Stimulated activated CD8-positive, alpha-beta memory T cell treated with anti-CD3 and anti-CD28 coated beads, Interleukin-4, amount 100 ng/mL, for 1 hour (primary cell): ENCODE measurements at places on chromosomes 5 and 9.

DNA sequence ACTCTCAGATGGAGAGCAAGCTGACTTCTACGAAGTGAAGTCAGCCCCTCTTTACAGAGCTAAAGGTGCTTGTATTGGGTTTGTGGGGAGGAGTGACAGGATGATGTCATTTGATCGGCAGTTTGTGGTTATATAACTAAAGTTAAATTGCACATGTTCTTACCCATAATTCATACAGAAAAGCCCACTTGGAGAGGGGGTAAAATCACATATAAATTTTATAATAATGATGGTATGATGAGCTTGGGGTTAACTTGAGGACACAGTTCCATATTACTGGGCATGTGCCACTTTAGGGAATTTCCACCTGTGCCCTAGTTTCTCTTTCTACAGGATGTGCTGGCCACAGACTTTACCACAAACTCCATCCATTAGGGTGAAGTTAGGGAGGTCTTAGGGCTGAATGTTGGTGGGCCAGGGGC lies 1178.6 kb upstream of the CDH9 start:
- DNase-seq, result no peak

DNA sequence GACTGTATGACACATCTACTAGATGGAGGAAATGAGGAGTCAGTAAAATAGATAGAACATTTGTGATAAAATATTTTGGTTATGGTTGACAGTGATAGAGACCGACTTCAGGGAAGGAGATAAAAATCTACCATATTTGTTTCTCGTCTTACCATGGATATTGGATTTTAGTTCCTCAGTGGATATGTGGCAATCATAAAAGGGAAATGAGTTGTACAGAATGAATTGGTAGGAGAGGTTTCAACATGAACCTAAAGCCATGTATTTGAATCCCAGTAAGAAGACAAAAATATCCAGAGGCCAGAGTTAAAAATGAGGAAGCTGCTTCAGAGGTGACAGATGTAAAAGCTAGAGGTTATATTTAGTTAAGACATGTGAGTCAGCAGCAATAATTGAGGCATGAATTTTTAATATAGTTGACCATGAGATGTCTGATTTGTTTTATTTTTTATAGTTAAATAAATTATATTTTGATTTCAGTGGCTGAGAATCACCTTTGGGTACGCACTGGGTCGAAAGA lies 480.4 kb upstream of the TUSC1 start:
- no peak for DNase-seq

DNA sequence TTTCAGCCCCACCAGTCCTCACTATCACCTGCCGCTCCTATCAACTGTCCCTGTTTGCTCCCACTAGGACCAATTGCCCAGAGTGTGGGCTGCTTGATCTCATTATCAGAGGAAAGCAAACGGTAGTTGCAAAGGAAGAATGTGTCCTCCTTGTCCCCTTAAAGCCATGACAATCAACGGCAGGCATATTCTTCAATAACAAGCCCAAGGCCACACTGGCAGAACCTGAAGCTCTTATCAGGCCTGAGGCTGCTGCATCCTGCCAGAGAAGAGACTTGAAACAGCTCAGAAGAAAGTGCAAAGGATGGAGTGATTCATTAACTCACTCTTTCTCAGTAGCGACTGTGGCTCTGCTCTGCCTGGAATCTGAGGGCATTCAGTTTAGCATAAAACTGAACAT lies 39.2 kb upstream of the MAN2A1 start:
- DNase-seq, result no peak

GRCh38 chr5:3343211-3343610 lies 252.4 kb upstream of the IRX1 start:
- DNase-seq, result no peak

DNA sequence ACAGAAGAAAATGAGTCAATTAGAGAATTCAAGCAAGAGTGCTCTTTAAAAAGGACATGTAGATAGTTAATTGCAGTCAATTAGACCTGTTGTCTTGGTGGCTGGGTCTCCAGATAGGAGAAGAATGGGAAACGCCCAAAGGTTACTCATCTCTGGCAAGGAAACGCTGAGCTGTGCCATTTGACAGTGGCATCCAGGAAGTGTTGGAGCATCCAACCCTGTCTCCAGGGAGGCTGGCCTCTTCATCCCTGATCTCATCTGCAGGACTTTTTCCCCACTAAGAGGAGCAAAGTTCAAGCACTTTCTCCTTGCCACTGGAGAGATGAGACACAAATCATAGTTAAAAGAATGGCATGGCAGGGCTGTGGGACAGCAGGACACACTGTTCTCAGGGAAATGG lies 111.7 kb upstream of the MSX2 start:
- no peak for DNase-seq

DNA sequence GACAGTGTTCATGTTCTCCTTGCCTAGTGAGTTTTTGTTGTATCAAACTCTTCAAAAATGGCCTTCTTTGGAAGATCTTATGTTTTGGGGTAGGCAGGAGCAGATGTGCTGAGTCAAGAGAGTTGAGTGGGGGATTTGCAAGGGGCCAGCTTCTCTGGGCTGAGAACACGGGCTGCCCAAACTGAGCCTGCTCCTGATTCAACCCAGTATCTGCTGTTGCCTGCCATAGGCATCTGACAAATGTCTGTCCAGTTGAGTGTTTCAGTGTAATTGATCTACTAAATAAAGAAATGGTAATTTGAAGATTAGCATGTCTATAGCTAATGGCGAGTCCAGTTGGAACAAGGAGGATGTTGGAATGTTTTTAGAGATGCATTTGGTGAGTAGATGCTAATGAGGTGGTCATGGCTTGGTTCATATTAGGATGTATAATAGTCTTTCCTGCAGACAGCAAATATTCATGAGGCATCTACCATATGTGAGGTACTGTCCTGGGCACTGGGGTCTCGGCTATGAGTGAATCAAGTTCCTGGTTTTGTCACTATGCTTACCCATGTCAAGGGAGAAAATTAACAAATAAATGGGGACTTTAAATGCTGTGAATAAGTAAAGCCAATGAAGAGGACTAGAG lies 119.5 kb downstream of the ADCY2 start:
- DNase-seq, result no peak

- no peak for DNase-seq
These were observed 8.5 kb downstream of the WNT8A start for GRCh38 chr5:138092301-138092700.

- DNase-seq, result no peak
These were observed 38.5 kb downstream of the DDX31 start for GRCh38 chr9:132631280-132631679.

DNA sequence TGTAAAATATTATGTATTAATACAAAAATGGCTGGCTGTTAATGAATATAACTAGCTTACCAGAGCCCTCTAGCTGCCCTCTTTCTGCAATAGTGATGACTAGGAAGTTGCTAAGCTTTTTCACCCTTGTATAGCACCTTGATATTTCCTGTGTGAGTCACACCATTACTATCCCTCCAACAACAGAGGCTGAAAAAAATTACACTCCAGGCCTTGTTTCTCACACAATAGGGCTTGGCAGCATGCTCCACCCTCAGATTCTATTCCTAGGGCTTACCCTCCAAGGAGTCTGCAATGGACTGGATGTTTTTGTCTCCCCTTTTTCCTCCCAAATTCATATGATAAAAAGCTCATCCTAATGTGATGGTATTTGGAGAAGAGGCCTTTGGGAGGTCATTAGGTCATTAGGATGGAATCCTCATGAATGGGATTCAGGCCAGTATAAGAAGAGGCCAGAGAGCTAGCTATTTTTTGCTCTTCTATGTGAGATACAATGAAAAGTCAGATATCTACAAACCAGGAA lies 184.6 kb upstream of the MAP1B start:
- no peak for DNase-seq

DNA sequence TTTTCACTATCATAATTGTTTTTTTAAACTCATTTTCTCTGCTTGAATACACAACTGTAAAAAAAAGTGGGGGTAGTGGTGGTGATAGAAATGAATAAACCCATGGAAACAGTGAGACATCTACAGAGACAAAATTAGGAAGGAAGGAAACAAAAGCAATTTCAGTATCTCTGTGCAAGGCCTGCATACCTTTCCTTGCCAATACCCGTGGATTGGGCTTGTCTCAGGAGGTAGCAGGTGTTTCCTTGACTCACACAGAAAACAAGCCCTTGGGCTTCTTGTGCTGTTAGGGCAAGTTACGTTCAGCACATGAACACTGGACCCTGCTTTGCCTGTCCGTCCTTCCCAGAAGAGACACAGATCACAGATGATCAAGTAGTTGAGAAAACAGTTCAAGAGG lies 372.2 kb downstream of the ZSWIM6 start:
- no peak for DNase-seq

GRCh38 chr9:101274971-101275768 lies 109.6 kb downstream of the BAAT start:
- no peak for DNase-seq

- no peak for DNase-seq
These were observed 36.9 kb downstream of the NIPAL4 start for GRCh38 chr5:157496864-157497263.

DNA sequence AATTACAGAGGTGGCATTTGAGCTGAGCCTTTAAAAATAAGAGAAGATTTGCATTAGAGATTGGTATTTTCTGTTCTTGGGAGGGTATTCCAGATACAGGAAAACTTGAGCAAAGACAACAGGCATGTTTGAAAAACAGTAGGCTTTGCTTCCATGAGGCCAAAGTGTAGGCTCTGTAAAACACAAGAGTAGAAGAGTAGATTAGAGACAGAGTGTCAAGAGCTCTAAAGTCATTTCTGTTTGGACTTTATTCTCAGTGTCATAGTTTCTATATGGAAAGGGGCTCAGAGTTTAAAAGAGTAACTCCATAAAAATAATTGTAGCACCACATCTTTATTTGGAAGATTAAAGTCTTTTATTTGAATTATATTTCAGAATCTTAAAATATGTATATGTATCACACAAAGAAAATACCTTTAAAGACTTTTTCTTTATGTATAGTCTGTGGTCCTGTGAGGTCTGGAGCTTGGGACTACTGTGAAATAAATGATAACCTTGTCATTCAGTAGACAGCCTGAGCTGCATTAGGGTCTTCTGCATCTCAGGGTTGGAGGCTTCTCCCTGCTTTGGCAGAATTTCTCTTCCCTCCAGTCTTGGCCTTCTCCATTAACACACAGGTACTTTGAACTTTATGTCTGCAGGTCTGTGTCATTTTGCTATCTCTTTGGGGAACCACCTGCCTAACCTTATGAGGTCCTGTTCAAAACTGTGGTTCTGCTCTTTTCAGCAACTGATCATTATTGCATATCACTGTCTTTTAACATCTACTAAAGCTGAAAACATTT lies 73.6 kb downstream of the ZSWIM6 start:
- no peak for DNase-seq

DNA sequence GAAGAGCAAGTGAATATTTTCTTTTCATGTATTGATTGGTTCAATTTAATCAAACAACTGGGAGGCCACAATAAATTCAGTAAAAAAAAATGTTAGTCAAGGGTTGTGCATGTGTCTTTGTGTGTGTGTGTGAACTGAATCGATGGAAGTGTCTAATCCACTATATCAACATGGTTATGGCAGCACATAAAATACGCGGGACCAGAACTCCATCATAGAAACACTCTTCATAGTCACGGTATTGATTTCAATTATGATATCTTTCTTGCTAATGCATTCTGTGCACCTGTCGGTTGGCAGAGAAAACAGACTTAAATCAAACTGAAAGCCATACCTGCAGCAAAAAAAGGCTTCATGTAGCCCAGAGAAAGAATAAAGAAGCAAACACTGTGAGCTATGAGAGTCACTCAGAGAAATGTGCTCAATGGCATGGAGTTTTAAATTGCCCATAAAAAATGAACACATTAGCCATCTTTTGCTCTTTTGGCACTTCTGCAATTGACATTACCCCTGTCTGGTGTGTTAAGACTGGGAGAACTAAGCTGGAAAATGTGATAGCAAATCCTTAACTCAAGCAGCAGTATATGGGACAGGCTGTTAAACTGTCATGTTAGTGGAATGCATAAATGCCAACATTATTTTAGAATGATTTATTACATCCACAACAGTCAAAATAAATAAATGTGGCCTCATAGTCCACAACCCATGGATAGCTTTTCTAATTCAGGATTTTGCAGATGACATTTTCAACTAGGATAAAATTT lies 642.4 kb upstream of the C9orf72 start:
- no peak for DNase-seq

DNA sequence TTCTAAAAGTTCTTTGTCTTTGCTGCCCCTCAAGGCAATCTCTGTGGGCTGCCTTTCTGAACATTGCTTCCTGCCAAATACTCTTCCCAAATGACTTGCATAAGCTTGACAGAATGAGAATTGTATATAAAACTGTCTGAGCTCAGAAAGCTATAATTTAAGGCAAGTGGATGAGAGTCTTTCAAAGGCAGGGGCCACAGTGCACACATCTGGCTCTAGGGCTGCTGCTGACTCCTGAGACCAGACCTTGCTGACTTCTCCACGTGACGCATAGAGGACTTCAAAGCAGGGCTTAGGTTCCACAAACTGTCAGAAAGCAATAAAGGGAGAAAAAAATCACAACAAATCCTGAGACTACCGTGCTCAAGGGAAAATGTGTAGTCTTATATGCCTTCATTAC lies 79.4 kb upstream of the DIRAS2 start:
- no peak for DNase-seq

DNA sequence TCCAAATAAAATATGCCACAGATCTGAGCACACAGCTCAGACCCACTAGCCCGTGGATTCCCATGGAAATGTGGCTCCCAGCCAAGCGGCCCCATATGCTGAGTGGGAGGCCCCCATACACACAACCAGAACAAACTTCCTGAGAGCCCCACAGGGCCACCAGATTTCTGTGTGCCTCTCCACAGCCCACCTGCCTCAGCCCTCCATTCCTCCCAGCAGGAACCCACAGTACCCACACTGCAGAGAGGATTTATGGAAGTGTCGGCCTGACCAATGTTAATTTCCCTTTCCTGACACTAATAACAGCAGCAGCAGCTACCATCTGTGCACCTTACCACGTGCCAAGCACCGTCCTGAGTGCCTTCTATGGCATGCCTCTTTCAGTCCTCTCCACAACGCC lies 99.3 kb upstream of the SPOCK1 start:
- no peak for DNase-seq

DNA sequence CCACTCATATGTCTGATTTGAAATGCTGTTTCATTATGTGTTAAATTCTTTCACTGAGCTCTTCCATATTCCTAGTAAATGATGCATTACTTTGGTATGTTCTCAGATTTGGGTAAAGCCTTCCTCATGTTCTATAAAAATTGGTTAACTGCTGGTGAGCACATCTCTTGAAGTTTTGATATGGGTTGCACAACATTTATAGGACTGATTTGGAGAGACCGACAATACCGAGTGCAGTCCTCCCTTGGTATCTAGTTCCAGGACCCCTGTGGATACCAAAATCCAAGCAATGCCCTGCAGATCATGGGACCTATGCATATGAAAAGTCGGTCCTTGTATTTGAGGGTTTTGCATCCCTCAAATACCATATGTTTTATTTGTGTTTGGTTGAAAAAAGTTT lies 37.8 kb downstream of the WDR36 start:
- DNase-seq, result no peak

- DNase-seq, result no peak
These were observed 128.7 kb upstream of the PIK3R1 start for GRCh38 chr5:68086857-68087256.

- DNase-seq, result no peak
These were observed 118.0 kb upstream of the PANK3 start for GRCh38 chr5:168697034-168697720.

GRCh38 chr5:167684251-167684650 lies 607.2 kb upstream of the WWC1 start:
- no peak for DNase-seq

- no peak for DNase-seq
These were observed 136.7 kb downstream of the CPLANE1 start for GRCh38 chr5:37112383-37112991.

GRCh38 chr9:118961857-118962256 lies 407.4 kb downstream of the BRINP1 start:
- DNase-seq, result no peak

GRCh38 chr9:36046923-36047322 lies 10.2 kb downstream of the RECK start:
- no peak for DNase-seq
